ENCODE measurements at places on chromosomes 6 and 20. TPM values are rescaled to one million over a fixed set of nuclear protein-coding genes. Genes with fewer than 3 reads are reported as not detected.

Gene GLP1R
- not detected for total RNA-seq

Gene GTF2H4
- 20.8 TPM for total RNA-seq

Gene VIP
- total RNA-seq: not detected

Gene SAPCD1
- 3.0 TPM for total RNA-seq

Gene SEL1L2
- not detected for total RNA-seq

Gene TAAR1
- not detected for total RNA-seq

Gene PRKN
- total RNA-seq: not detected

Gene SYTL3
- total RNA-seq: 1.1 TPM

Gene ALDH5A1
- total RNA-seq: 8.7 TPM

Gene C20orf141
- 0.60 TPM for total RNA-seq

Gene ABT1
- 13.4 TPM for total RNA-seq

Gene POLR3F
- total RNA-seq: 15.7 TPM

Gene SUMO4
- total RNA-seq: not detected

Gene TCF21
- 0.02 TPM for total RNA-seq

Gene HCK
- 0.03 TPM for total RNA-seq

Gene HLA-DMA
- 3.7 TPM for total RNA-seq

Gene ULBP2
- total RNA-seq: 4.6 TPM

Gene HRH3
- not detected for total RNA-seq

Gene TFB1M
- total RNA-seq: 8.0 TPM

Gene FRK
- 1.8 TPM for total RNA-seq

Gene PDE7B
- total RNA-seq: 1.6 TPM

Gene GFOD1
- 2.4 TPM for total RNA-seq

Gene ADA
- total RNA-seq: 61.9 TPM

Gene APMAP
- 163 TPM for total RNA-seq
